ENCODE measurements at places on chromosomes 16 and 17.

DNA sequence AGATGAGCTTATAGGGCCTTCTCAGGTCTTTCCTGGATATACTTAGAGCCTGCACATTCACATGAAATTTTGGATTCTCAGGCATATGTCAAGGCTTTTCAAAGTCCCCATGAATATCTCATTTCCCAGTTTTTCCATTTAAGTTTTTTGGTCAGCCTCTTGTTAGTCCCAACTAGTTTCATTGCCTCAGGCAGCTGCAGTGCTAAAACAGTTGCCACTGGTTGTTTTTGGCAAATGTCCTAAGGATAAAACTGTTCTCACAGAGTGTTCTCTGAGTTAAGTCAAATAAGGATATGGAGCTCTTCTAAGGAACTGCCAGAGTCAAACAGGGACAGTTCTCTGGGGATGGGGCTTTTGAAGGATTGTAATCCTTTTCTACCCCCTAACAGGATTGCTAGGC is 39.9 kb upstream of the ABCC11 start:
- DNase-seq, result no peak

DNA sequence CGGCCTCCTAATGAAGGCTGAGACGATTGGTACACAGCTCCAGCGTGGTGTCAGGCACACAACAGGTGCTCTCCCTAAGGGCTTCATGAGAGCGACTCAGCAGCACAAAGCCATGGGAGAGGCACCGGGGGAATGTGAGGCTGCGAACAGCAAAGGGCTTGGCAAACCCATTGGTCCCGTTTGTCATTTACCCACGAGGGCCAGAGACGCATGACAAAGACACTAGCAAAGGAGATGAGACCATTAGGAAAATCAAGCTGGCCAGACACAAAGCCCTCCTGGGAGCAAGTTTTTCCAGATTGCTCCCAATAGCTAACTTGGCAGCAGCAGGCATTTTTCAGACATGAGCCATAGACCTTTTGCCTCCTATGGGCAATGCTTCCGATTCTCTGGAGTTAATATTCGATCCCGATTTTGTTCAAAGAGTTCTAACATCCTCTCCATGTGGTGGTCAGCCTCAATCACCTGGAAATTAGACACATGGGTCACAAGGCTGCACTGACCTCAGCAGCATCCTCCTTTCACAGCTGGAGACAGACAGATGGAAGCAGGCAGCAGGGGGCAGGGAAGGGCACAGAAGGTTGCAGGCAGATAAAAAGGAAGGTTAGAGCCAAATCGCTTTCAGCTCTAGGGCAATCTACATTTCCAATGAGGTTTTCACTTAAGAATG is 38.2 kb downstream of the TK2 start:
- no peak for DNase-seq

GRCh38 chr17:19319771-19320505 is 42.6 kb downstream of the B9D1 start:
- no peak for DNase-seq

- no peak for DNase-seq
Measured at GRCh38 chr16:78543023-78543422, 443.6 kb downstream of the WWOX start.

DNA sequence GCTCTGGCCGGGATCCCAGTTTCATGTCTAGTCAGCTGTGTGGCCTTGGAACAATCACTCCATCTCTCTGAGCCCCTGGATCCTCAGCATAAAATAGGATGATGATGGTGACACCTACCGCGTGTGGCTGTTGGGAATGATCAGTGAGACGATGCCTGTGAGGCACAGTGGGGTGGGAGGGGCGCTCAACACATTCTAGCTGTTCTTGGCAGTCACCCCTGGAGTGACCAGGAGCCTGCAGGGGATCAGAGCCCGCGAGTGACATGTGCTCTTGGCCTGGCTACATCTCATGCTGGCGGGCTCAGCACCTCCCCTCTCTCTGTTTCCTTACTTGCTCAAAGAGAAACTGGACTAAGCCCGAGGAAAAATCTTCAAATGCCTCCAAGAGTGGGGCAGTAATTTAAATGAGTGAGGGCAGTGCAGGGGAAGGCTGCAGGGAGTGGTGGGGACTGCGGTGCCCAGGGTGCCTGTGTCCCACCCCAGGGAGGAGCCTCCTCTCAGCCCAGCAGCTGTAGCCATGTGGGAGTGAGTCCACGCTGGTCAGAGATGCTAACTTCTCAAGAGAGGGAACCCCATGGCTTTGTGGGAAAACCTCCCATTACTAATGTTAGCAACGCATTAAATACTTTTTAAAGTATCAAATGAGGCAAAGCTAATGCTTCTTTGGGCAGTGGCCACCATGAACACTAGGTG is 23.1 kb upstream of the DOK4 start:
- DNase-seq, result no peak

DNA sequence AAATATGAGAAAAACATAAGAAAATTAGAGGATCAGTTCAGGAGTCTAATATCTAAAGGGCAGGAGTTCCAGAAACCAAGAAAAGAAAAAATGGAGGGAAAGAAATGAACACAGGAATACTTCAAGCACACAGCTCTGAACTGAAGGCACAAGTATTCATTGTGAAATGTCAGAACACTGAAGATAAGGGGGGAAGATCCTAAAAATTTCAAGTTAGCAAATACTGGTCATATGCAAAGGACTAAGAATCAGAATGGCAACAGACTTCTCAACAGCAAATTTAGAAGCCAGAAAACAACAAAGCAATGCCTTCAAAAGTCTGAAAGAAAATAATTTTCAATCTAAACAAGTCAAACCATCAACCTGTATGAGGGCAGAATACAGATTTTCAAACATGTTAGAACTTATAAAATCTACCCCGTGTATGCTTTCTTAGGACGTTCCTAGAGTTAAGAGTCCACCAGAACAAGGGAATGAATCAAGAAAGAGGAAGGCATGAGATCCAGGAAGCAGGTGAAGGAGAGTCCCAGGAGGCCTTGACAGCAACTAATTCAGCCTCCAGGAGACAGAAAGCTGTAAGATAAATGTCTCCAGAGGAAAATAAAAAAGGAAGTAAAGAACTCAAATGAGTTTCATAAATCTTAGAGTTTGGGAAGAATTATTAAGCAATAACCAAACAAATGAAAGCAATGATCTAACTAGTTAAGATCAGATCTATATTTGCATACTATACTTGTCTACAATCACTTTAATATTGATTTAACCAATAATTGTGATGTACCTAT is 2.8 kb downstream of the BRD7 start:
- DNase-seq, result no peak

GRCh38 chr16:68235108-68235886 is 630 bp downstream of the ESRP2 start:
- DNase-seq, result no peak

Data from activated naive CD4-positive, alpha-beta T cell (primary cell).